ENCODE measurements at places on chromosomes 5 and 9. TPM values are rescaled to one million over a fixed set of nuclear protein-coding genes. Genes with fewer than 3 reads are reported as not detected.

ABHD17B gene
- total RNA-seq, result 19.1 TPM

GFPT2 gene
- total RNA-seq, result 1.5 TPM

COL15A1 gene
- not detected for total RNA-seq

FST gene
- total RNA-seq, result 0.99 TPM

PGM5 gene
- total RNA-seq, result not detected

GRCh38 chr5:169861934-169862333 lies 118.4 kb downstream of the INSYN2B start:
- DNase-seq, result no peak

GRCh38 chr5:3269395-3270169 lies 326.1 kb upstream of the IRX1 start:
- no peak for DNase-seq

DNA sequence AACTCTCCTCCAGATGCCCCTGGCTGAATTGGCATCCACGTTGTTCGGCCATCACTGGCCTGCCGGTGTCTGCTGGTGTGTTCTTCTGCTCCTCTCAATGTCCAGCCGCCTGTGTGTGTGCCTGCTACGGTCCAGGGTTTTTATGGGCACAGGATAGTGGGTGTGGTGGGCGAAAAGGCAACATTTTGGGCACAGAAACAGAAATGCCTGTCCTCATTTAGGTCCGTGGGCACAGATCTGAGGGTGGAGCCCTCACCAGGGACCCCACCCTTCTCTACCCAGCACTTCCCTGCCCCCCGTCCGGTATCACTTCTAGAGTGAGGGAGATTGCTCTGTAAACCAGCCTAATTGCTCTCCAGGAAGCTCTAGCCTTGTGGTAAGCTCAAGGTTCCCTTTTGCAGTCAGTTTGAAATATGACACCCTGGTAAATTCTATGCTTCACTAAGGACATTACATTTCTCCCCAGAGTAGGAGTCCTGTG lies 410.1 kb downstream of the MAT2B start:
- DNase-seq, result no peak

GRCh38 chr5:8060953-8061429 lies 192.0 kb downstream of the MTRR start:
- DNase-seq, result no peak

DNA sequence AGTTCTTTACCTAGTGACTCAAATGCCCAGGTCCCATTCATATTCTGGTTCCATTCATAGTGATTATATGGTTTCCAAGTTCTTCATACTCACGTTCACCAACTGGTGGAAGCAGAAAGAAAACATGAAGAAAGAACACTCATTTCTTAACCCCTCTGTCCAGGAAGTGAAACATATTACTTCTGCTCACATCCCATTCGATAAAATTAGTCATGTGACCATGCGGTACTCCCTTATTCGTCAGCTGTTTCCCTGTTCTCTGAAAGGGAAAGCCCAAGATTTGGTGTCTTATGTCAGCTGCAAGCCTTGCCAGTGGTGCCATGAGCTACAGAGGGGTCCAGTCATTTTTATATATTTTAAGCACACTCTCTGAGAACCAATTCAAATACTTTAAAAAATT lies 387.0 kb upstream of the DMAC1 start:
- no peak for DNase-seq

DNA sequence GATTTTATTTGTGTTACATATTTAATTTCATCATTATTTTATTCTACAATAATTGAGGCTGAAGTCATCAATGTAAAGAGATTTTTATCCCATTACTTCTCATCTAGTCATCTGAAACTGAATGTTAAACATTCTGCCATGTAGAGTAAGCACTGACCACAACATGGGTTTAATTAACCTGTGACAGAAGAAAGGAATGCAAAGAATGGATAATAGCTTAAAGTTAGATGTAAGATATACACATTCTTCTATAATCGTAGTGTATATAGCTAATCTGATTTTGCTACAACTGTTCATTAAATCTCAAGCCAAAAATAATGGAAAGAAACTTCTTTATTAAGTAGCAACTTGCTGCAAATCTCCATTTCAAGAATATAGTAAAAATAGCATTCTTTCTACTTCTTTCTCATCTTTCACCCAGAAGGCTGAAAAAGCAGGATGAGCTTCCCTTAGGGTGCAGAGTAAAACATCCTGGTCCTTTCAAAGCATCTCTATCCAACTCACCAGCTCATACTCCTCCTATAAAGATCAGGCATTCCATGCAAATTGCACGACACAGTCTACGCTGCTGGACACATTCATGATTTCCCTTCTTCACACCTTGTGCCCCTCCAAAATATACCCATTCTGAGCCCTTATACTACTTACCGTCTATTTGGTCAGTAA lies 115.2 kb downstream of the EFNA5 start:
- no peak for DNase-seq

DNA sequence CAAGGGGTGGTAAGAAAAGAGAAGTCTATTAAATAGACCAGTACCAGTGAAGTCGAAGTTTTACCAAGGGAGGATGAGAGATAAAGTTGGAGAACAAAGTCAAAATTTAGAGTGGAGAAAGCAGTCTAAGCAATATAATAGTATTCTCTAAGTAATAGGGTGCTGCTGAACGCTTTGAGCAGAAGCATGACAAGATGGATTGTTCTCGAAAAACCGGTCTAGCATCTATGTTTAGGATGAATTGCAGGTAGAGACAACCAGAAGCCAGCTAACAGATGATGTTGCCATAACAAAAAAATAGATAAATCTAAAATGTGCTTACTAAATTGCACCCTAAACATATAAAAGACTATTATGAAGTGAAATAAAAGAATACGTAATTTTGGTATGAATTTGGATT lies 237.0 kb downstream of the PRELID2 start:
- DNase-seq, result no peak

- no peak for DNase-seq
Measured at GRCh38 chr9:28774433-28775235, 1201.4 kb upstream of the C9orf72 start.

DNA sequence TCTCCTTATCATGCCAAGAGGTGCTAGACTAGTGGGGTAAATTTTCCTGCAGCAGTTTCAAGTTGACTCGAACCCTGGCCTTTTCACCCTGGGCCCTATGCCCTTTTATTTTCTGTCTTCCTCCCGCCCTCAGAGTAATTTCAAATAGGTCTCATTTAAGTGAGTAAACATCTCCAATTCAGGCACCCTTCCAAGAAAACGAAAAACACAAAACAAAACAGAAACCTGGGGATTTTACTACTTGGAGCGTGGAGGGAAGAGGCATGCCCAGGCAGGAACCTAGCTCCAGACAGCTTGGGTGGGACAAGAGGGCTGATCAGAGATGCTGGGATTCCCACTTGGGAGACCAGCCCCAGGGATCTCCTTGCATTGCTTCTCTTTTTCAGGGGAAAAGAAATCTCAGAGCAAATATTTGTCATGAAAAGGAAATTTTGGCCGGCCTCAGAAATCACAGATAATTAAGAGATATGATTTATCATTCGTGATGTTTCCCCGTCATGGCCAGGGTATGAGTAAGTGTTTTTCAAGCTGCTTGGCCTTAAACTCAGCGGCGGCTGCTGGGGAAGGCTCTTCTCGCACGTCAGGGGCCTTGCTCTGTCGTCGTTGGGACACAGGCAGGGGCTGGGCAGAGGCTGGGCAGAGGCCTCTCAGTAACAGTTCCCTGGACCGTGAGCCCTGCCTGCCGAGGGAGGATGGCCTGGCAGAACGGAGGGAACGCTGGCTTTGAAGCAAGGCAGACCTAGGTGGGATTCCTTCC lies 248.6 kb upstream of the KLF4 start:
- DNase-seq, result no peak

DNA sequence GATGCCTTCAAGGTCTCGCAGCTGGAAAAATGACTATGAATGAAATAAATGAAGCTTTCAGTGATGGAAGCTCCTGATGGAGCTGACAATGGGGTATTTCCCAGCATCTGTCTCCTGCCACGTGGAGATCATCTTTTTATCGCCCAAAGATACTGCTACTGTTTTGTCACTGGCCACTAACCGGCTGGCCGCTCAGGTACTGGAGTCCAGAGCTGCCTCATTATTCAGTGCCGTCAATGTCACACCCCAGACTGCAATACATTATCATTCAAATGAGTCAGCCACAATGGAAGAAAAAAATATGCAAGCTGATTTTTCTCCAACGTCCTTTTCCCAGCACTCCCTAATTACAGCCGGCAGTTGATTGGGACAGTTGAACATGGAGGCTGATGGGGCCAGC lies 280.4 kb downstream of the ZSWIM6 start:
- DNase-seq, result no peak

- no peak for DNase-seq
Measured at GRCh38 chr5:74762599-74762998, 4.3 kb downstream of the GFM2 start.

GRCh38 chr5:31807789-31808540 lies 169.0 kb downstream of the PDZD2 start:
- no peak for DNase-seq
